ENCODE measurements at places on chromosomes 11 and 22. TPM values are rescaled to one million over a fixed set of nuclear protein-coding genes. Genes with fewer than 3 reads are reported as not detected.

Gene OR9I1
- polyA plus RNA-seq = not detected

Gene OR10D3
- not detected for polyA plus RNA-seq

Gene LRRC74B
- polyA plus RNA-seq = 0.22 TPM

Gene OR51E2
- polyA plus RNA-seq = 0.84 TPM

Gene ATP6V1E1
- 107 TPM for polyA plus RNA-seq

Data from renal pelvis (tissue), 12 donors.